CMK (cell line): ENCODE measurements at places on chromosomes 2 and 18.

DNA sequence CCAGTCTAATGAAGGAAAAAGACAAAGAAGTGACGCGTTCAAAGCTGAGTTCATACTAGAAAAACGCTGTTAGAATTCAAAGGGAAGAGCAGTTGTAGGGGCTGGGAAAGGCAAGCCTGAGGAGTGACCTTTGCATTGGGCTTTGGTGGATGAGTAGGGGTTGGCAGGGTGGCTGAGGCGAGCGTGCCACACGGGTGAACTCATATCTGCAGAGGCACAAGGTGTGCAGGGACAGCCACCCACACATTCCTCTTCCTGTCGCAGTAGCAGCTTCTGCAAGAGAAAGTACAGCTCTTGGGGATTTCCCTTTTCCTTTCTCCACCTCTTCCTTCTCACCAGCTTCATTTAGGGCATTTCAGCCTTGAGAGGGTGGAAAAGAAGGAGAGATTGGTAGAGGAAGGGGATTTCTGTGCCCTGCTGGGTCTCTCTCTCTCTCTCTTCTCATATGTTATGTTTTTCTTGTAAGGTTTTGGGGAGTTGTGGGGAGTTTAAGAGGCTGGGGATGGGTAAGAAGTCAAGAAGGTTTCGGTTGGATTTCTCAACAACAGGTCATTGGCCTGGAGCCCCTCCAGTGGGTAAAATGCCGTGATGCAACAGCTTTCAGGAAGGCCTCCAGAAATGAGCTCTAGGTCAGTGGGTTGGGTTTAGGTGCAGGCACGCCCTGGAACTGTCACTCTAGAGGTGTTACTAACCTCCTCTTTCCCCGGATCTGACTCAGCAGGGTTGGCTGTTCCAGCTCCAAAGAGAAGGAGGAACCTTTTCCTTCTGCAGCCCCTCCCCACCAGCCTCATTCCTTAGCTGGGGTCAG, 40.1 kb downstream of the ODC1 start:
- no peak for DNase-seq

DNA sequence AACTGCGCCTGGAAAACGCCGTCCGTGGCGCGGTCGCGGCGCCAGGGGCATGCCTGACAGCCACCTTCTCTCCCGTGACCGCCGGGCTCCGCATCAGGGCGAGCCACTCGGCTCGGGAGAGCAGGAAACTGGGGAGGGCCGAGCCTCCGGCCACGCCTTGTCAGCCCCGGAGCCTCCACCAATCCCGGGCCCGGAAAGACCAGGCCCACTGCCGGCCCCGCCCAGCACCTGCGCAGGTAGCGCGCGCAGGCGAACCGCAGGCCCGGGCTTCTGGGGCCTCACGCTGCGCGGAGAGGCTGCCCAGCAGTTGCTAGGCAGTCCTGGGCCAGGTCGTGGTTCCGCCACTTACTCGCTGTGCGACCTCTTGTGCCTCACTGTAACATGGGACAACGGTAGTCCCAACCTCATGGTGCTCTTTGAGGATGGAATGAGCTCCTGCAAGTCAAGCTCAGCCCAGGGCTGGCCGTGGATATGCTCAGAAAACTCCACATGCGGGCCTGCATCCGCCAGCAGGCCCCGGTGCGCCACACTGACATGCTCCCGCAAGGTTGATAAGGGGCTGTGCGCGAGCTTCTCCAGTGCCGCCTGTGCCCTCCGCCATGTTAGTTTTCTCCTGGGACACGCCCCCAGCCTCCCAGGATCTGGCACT, 97.1 kb downstream of the INHBB start:
- no peak for DNase-seq

DNA sequence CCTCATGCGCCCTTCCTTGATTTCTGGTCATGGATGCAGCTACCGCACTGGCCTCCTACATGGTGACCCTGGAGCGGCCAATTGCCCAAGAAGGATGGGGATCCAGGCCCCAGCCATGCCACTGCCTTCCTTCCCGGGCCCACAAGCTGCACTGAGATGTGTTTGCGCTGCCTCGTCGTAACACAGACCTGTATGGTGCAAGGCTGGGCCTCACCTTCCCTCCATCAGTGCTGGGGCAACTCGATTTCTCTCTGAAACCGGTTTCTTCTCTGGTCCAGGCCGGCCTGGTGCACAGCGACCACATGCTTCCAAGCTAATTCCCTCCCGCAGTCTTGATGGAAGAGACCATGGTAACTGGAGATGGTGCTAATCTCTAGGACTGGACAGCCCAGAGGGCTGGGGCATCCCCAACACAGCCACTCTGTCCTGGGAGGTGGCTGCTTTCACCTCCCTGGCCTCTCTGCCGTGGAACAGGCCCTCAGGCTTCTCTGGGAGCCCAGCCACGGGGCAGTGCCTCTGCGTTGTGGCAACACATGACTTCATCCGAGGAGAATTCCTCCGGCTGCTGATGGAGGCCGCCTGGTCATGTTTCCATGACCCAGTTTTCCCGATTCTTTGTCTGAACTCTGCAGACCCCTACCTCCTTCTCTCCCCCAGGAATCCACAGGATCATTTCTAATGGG, 184.2 kb downstream of the GLI2 start:
- no peak for DNase-seq

DNA sequence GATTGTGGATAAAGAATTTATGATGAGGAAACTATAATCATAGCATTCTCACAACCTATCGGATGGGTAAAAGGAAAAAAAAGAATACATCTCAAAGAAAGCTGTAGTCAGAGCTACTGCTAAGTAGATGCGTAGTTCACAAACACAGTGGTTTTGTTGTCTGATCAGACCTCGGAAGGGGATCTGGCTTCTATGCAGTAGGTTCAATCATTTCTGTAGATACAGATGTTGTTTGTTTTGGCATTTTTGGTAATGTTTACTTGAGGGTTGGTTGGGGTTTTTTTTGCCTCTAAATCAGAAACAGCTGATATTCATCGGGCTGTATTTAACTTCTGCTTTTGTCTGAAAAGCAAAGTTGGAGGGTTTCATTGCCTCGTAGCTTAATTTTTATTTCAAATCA, 42.1 kb downstream of the NPAS2 start:
- DNase-seq, result no peak

GRCh38 chr2:31428001-31428418, 13.5 kb upstream of the XDH start:
- DNase-seq, result no peak

GRCh38 chr18:79606621-79607331, 72.8 kb upstream of the CTDP1 start:
- no peak for DNase-seq

GRCh38 chr18:3177902-3178687, 41.7 kb downstream of the MYOM1 start:
- peak; percentile 45 for DNase-seq

- DNase-seq, result no peak
These were observed 754.0 kb upstream of the SOX11 start for GRCh38 chr2:4938206-4938605.

DNA sequence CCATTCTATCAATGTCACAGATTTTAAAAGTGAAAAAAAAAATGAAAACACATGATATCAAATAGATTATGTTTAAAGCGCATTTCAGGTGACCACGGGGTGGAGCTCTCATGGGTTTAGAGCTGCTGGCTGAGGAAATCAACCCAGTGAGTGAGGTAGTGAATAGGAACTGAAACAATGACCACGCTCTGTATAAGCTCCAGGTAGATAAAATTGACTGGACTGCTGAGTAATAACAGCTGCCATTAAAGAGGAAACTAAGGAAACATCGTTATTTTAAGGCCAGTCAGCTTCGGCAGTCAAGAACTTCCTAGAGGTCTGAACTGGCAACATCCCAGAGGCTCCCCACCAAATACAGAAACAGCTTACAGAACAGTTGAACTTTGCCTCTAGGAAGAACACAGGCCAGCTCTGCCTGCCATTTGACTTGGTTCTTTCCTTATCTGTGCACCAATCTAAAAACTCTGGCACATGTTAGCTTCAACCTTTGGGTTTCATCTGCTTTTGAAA, 185.9 kb downstream of the PDE1A start:
- DNase-seq, result no peak

- no peak for DNase-seq
These were observed 44.7 kb upstream of the ALKAL2 start for GRCh38 chr2:332592-332991.

- DNase-seq, result no peak
These were observed 32.1 kb downstream of the REEP1 start for GRCh38 chr2:86305195-86305914.
